Activated CD4-positive, alpha-beta T cell treated with anti-CD3 and anti-CD28 coated beads, Interleukin-2, amount 50 U/mL, for 16 hours (primary cell): ENCODE measurements at places on chromosomes 11 and 22.
A peak's percentile ranks its signal among the peaks of the same experiment; 100 is the strongest.

DNA sequence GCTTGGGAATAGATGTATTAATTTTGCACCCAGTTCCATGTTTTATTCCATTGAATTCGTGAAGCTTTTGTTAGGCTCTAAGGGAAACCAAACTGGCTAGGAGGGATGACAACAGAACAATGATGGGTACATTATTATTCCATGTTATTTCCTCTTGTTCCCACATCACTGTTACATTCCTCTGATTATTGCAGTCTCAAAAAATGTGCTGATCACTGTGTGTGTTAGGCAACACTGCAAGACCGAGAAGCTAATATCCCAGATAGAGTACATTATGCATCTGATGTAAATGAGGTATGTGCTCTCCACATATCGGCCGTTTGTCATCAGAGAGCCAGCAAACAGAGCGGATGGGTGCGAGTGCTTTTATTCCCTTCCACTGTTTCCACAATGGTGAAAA lies 327.9 kb downstream of the SOX6 start:
- no peak for DNase-seq

DNA sequence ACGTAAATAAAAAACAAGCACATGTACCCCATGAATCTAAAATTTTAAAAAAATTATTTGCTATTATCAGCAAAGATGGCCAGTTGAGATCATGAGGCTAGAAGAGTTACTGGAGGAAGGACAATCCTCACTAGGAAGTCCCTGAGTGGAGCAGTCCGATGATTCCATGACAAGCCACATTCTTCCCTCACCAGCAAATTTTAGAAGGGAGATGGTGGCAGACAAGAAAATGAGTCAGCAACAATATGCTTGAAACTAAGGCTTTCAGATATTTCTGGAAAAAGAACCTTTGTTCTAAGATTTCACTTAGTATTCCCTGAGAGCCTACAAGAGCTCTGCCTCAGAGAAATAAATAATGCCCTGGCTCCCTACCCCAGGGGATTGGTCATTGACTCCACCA lies 34.9 kb downstream of the P4HA3 start:
- no peak for DNase-seq

- DNase-seq: no peak
Observed at GRCh38 chr22:44309137-44309536, 3.6 kb downstream of the SHISAL1 start.

DNA sequence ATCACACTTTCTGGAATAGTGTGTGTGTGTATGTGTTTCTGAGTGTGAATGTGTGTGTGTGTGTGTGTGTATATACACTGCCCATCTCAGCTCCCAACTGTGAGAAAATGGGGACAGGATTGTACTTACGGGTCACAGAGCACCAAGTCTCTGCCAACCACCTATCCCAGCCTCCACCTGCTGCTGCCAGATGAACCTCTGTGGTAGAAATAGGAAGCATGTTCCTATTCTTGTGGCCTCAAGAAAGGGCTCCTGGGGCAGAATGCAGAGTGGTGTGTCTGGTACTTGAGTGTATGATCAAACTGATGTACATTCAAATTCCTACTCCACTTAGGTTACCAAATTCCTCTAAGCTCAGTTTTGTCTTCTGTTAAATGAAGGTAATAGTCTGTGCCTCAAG lies 14.6 kb downstream of the UBASH3B start:
- DNase-seq: no peak

- DNase-seq: no peak
Observed at GRCh38 chr22:45886540-45886939, 90.4 kb downstream of the WNT7B start.

- DNase-seq: peak; percentile 66
Observed at GRCh38 chr22:44193535-44193891, 12.8 kb downstream of the PARVG start.

GRCh38 chr11:1542267-1542666 lies 29.8 kb downstream of the DUSP8 start:
- DNase-seq: no peak
